ENCODE measurements at places on chromosomes 2 and 18.

GRCh38 chr2:176872406-176872805 lies 340.2 kb upstream of the HNRNPA3 start:
- no peak for DNase-seq

GRCh38 chr18:11147371-11147951 lies 1.9 kb downstream of the PIEZO2 start:
- DNase-seq: no peak

DNA sequence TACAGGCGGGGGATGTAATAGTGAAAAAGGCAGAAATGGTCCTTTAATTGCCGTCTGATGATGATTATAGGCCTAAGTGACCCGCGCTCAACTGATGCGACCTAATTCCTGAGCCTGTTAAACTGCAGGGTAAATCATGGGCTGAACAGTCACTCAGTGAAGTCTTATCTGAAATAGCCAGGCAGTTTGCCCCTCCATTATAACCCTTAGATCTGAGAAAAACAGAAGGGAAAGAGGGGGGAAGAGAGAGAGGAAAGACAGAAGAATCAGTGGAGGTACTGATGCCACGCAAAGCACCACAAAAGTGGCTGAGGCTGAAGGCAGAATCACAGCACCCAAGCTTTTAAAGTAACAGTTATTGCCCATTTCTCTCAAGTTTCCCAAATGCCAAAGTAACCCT lies 73.1 kb upstream of the DNMT3A start:
- no peak for DNase-seq

DNA sequence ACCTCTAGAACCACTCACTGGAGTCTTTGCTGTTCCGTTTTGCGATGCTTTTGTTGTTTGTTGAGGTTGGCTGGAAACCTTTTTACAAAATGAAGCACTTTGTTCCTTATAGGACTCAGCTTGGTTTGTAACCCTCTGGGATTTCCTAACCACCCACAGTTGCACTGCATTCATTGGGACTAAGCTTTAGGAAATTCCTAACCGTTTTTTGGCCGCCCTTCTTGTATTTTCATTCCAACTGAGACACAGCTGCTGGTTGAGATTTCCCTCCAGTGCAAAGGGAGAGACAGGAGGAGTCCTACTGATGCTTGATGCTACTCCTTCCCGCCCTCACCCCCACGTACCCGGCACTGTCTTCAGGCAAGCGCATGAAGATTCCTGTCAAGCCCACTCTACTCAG lies 6.1 kb upstream of the DIPK1C start:
- DNase-seq: no peak

GRCh38 chr2:33496150-33496549 lies 19.7 kb downstream of the RASGRP3 start:
- DNase-seq: no peak

- DNase-seq: no peak
Measured at GRCh38 chr2:207408086-207408794, 121.5 kb upstream of the CREB1 start.

GRCh38 chr2:11559786-11560155 lies 25.9 kb downstream of the GREB1 start:
- DNase-seq: no peak

GRCh38 chr18:29693334-29693733 lies 1349.2 kb downstream of the DSC3 start:
- DNase-seq: no peak

DNA sequence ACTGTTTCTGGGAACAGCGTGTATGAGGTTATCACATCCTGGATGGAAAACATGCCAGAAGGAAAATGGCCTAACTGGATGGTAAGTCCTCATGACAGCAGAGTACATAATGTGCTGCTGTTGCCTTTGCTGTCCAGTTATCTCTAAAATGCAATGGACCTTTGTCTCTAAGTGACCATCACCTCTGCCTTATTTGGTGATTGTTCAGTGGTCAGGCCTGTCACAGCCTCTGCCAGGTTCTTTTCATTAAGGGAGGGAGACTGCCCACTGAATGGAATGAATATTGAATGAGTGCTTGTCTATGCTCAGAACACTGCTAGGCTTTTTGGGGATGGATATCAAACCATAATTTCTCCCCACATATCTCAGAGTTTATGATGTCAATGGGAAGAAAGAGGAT lies 29.0 kb downstream of the SLC3A1 start:
- no peak for DNase-seq

DNA sequence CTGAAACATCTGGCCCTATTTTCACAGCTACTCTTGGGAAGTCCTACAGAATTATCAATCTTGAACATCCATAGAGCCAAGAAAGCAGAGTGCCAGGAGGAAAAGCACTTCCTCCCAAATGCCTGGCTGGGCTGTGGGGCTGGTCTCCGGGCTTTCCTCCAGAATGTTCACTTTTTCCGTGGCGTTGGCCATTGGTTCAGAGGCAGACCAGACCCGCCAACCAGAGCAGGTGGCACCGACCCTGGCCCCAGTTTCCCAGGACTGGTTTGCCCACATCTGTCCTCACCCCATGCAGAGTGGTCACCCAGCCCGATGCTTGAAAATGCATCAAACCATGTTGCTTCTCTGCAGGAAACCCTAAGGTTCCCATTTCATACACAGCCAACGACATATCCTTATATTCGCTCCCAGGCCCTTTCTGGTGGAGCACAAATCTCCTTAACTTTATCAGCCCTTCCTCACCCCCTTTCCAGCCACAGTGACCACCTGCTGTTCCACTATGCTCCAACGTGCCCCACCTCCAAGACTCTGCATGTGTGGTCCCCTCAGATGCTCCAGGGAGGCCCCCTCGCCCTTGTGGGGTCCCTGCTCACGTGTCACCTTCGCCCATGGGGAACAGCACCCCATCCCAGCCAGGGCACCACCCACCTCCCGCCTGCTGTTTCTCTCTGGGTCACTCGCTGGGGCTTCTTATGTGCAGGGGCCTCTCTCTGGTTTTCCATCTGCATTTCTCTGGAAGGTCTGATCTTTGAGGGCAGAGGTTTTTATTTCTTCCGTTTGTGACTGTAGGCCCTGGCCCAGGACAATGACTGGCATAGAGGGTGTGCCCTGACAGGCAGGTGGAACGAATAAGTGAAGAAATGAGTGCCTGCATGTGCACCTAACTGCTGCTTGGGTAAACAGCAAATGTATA lies 92.9 kb downstream of the PXDN start:
- no peak for DNase-seq

DNA sequence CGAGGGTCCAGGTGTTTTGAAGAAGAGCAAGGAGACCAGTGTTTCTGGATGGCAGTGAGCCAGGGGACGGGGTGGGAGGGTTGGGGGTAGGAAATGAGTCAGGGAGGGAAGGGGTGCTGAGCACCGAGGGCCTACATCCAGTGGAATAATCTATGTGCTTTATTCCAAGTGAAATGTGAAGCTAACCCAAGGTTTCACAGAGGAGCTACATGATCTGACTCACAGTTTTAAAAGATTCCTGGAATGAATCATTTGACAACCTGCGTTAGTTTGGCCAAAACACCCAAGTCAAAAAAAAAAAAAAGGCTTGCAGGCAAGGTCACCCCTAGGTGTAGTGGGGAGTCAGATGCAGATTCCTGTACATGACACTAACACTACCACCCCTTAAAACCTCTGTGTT lies 419.7 kb upstream of the MEX3C start:
- DNase-seq: no peak

DNA sequence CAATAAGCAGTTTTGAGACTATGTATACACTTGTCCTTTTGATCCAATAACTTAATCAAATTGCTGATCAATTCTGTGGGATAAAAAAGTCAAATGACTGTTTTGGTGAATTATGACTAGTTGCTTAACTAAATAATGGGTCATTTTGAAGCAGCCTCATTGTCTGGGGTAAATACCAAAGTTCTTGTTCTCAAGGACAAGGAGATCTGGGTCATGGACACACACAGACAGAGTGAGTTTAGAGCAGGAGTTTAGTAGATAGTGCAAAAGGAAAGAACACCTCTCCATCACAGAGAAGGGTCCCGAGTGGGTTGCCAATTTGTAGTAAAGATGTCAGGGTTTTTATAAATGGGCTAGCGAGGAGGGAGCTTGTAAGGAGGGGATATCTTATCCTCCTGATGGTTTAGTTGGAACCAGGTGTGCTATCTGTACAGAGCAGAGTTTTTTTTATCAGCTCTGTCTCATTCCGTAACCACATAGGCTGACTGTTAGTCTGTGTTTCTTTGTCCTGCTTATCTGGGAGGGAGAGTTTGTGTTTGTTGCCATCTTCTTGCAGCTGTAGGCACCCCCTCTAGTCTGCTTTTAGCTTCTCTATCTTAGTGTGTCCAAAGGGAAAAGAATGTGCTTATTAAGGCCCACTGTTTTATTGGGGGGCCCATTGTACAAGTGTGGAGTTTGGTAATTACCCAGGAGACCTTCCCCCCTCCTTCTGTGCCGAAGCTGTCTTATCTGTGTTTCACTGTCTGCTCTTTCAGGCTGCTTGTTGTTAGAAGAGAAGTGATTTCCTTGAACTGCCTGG lies 48.7 kb upstream of the C1GALT1C1L start:
- no peak for DNase-seq

- no peak for DNase-seq
Measured at GRCh38 chr2:180625006-180625844, 355.2 kb upstream of the UBE2E3 start.

GRCh38 chr18:60295674-60296073 lies 76.9 kb downstream of the MC4R start:
- no peak for DNase-seq

GRCh38 chr2:40208463-40208862 lies 243.4 kb downstream of the SLC8A1 start:
- no peak for DNase-seq

DNA sequence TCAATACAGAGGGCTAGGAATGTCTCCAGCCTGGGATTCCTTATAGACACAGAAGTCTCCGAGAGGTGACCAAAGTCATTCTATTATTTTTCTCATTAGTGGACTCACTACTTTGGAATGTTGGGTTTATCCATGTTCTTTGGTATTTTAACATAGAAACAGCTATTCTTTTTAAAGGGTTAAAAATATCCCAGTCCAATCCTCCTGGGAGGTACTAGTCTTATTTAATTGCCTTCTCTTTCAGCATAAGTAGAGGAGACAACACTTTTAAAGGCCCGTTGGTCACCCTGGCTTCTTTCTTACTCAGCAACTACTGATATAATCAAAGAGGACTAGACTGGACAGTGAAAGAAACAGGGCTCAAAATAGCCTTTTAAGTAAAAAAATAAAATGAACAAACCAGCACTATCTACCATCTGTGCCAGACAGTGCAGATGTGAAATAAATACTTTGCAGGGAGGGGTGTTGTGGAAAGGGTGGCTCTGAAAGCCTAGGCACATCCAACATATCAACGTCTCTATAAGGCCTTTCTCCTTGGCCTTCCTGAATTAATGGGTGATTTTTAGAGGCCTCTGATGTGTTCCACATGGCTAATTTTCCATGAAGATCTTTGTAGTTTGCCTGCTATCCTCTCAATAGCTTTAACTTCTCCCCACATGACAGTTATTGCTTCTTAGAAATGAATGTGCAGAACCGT lies 334.4 kb upstream of the THUMPD2 start:
- no peak for DNase-seq

- DNase-seq: no peak
Measured at GRCh38 chr2:85600951-85601770, 1.3 kb downstream of the TMEM150A start.

DNA sequence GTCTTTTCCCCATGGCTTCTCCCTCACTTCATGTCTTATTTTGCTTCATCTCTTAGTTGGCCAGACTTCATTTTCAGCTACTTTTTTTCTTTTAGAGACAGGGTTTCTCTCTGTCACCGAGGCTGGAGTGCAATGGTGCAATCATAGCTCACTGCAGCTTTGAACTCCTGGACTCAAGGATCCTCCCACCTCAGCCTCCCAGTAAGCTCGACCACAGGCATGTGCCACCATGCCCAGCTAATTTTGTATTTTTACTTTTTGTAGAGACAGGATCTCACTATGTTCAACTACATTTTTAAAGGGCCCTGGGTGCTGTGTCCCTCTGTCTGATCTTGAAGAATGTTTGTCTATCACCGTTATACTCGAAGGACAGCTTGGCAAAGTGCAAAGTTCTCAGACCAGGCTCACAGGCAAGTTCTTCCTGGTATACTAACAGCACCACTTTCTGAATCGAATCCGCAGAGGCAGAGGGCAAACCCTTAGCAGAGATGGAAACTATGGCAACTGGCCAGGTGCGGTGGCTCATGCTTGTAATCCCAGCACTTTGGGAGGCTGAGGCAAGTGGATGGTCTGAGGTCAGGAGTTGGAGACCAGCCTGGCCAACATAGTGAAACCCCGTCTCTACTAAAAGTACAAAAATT lies 60.9 kb downstream of the SOWAHC start:
- no peak for DNase-seq

GRCh38 chr18:48399303-48400075 lies 9.7 kb downstream of the ZBTB7C start:
- no peak for DNase-seq

- DNase-seq: no peak
Measured at GRCh38 chr18:72207280-72207679, 336.9 kb downstream of the CBLN2 start.

GRCh38 chr2:173171321-173171720 lies 95.7 kb downstream of the MAP3K20 start:
- DNase-seq: no peak

DNA sequence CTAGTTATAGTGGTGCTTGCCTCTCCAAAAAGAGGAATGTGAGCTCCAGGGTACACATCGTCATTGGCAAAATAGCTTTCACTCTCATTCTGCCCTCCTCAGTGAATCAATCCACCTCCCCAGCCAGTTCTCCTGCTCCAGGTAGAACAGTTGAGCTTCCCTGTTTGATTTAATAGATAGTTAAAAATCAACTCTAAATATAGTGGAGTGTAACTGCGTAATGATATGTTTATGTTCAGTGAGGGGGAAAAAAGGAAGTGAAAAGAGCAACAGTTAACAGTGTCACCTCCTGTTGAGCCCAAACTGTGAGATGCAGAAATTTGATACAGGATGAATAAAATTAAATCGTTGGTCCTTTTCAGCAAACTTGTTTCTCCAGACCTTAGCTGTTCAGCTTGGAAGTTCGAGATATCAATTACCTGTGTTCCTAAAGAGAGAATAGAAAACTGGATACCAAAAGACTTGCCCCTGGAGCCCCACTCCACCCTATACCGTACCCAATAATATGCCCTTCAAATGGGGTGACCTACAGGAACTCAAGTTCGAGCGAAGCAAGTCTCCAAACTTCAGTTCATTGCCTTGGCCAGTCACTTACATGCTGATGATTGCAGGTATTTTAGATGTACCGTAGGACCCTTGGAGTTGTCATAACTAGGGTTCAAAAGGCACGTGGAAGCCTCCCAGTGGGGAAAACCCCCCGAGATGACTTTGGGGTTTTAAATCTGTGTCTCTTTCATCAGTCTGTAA lies 708.4 kb downstream of the RNF144A start:
- no peak for DNase-seq

Data from stimulated activated CD8-positive, alpha-beta memory T cell treated with anti-CD3 and anti-CD28 coated beads, Interleukin-15, amount 100 ng/mL, for 4 hours (primary cell).